ENCODE measurements at places on chromosomes 16 and 17.

GRCh38 chr17:50903604-50904517, 37.7 kb upstream of the TOB1 start:
- no peak for DNase-seq

- DNase-seq = no peak
Observed at GRCh38 chr16:58195771-58196170, 2.1 kb downstream of the CSNK2A2 start.

GRCh38 chr16:4954714-4955113, 3.4 kb upstream of the SEC14L5 start:
- no peak for DNase-seq

DNA sequence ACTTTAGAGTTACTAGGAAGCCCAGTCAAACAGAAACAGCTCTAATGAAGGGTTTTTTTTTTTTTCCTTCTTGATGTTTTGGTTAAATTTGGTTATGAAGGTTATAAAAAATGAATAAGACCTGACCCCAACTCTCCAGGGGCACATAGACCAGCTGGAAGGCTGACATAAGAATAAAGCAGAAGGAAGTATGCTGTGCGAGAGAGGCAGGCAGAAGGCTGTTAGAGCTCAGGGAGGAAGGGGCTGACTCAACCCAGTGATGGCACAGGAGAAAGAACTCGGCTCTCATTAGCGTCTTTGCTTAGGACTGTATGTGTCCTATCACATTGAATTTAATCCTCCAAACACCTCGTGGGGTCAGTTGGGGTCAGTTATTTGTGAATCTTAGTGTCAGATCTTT, 474.6 kb downstream of the PMP22 start:
- DNase-seq = no peak

- no peak for DNase-seq
Observed at GRCh38 chr17:38428112-38428642, at the start of gene ARHGAP23. Gene ARHGAP23 (plus strand): TSS chr17:38428464. CDS start chr17:38428486, 22 bp downstream.
